ENCODE measurements at places on chromosomes 5 and 9.

DNA sequence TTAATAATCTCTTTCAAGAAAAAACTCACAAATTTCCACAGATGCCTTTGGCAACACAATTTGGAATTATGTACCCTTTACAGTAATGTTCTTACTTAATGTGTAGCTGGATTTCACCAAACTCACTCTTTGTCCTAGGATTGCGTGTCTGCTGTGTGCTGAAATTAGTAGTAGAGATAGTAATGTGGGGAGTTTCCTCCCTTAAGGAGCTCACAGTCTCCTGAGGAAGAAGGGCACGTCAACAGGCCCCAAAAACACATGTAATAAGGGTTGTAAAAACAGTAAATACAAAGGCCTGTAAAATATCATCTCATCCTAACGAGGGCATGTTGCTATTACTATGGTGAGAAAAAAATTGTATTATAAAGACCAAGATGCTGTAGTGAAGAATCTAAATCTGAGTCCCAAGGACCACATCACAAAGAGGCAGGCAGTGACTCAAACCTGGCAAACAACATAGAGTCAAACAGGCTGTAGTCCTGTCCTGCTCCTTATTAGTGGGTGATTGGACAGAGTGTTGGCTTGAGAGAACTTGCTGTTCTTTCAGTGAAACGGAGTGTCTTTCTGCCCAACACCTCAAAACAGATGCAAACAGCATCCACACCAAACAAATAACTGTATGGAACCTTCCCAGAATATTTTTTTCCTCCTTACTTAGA, 83.2 kb upstream of the PAPPA start:
- DNase-seq = no peak

DNA sequence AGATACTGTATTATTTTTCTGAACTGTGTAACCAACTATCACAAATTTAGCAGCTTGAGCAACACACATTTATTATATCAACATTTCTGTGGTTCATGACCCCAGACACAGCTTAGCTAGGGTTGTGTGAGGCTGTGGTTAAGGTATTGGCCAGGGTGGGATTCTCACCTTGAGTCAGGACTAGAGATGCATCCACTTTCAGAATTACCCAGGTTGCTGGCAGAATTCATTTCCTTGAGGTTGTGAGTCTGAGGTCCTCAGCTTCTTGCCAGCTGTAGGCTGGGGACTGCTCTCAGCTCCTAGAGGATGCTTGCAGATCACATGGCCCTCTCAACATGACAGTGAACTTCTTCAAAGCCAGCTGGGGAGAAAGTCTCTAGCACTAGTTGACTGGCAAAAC, 122.5 kb upstream of the RASGRF2 start:
- no peak for DNase-seq

DNA sequence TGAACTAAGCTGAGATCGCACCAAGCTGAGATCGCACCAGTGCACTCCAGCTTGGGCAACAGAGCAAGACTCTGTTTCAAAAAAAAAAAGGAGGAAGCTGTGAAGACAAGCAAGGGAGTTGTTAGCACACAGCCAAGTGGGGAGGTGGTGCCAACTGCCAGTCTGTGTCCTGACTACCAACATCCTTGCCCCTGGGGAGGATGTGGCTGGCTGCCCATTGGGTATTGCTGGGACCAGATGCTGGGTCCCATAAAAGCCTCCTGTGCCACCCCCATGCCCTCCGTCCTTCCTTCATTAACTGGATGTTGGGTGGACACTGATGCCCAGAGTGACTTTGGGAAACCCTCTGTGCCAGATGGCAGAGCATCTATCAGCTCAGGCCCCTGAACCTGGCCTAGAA, 157.1 kb upstream of the COL5A1 start:
- DNase-seq = no peak

DNA sequence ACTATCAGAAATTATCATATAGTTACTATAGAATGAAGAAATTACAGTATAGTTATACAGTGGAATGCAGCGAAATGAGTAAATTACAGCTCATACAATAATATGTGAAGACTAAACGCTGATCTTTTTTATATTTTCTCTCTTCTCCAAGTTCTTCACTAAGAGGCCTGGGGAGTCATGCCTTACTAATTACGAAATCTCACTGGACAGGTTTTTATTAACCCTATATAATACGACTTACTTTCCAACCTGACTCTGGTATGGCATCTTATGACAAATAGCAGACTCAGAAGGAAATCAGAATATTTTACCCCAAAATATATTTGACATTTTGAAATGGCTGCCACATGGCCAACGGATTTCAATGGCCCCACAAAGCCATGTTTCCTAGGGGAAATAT, 9.1 kb downstream of the CARNMT1 start:
- DNase-seq = no peak

DNA sequence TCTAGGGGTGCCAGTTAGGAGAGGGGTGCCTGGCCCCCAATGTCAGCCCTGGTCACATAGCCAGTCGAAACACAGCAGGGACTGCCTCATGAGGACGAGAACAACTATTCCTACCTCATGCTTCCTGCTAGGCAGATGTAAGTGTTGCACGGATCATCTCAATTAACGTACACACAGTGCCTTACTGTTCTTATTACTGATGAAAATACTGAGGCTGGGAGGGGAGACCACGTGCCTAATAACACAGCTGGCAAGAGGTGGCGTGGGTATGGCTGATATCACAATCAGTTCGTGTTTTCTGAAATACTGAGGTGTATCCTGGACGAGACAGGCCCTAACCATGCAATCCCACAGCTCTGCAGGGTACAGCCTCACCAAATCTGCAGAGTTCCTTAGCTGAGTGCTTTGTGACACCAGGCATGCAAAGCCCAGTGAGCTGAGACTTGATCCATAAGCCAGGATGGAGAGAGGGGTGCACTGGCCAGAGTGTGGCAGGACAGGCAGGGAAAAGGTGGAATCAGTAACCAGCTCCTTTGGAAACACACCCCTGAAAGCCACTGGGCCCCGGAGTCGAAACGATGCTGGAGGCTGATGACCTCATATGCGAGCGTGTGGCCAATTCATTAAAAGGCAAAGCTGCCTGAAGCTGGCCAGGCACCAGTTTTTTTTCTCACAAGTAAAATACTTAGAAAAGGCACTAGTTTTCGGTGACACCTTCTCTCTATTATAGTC, 63.9 kb downstream of the PRRT1B start:
- peak; percentile 7 for DNase-seq
